Gastroesophageal sphincter (tissue), 4 donors: ENCODE measurements at places on chromosomes 13 and 19. TPM values are rescaled to one million over a fixed set of nuclear protein-coding genes. Genes with fewer than 3 reads are reported as not detected.
A peak's percentile ranks its signal among the peaks of the same experiment; 100 is the strongest.

TBCB gene
- total RNA-seq, result 178 TPM

KCNC3 gene
- total RNA-seq, result 0.67 TPM

SERPINE3 gene
- total RNA-seq, result not detected

NR2C2AP gene
- total RNA-seq, result 16.7 TPM

DACH1 gene
- total RNA-seq, result 1.1 TPM

KLK4 gene
- not detected for total RNA-seq

KRTDAP gene
- not detected for total RNA-seq

DNA sequence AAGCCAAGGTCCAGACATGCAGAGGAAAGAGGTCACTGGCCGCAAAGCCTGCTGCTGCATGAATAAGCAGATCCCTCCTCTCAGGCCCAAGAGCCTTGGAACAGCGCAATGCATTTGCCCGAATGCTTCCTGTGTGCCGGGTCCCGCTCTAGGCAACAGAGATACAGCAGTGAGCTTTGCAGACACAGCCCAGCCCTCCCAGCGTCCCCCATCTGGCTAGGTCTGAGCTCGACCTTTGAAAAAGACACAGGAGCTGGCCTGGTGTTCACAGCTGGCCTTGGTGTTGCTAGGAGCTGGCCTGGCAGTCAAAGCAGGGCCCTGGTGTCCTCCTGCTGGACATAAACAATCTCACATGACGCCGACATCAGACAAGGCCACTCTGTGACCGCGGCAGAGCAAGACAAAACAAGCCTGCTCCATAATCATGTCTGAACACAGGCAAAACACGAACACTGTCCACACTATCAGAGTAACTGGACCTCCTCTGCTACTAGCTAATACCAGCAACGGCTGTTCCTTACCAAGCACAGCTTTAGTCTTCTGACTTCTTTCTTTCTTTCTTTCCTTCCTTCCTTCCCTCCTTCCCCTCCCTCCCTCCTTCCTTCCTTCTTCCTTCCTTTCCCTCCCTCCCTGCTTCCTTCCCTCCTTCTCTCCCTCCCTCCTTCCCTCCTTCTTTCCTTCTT, 5.7 kb upstream of the PEX11G start:
- ATAC-seq, result peak; percentile 55

DNA sequence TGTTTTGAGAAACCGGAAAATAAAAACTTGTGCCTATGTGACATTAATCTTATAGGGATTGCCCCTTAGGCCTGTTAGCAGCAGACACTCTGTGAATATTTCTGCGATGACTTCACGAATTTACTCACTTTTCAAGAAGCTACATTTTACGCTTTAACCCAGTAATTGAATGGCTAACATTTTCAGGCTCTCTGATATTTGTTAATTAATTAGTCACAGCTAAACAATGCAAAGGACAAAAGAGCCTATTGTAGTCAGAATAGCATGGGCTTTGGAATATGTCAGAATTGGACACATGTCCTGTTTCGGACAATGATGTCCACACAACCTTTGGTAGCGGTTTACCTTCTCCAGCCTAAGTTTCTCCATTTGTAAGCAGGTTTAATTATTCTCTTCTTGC, 506.6 kb downstream of the EFNB2 start:
- ATAC-seq, result no peak

- ATAC-seq, result no peak
These were observed 537.4 kb downstream of the SLITRK6 start for GRCh38 chr13:85261757-85262346.

DNA sequence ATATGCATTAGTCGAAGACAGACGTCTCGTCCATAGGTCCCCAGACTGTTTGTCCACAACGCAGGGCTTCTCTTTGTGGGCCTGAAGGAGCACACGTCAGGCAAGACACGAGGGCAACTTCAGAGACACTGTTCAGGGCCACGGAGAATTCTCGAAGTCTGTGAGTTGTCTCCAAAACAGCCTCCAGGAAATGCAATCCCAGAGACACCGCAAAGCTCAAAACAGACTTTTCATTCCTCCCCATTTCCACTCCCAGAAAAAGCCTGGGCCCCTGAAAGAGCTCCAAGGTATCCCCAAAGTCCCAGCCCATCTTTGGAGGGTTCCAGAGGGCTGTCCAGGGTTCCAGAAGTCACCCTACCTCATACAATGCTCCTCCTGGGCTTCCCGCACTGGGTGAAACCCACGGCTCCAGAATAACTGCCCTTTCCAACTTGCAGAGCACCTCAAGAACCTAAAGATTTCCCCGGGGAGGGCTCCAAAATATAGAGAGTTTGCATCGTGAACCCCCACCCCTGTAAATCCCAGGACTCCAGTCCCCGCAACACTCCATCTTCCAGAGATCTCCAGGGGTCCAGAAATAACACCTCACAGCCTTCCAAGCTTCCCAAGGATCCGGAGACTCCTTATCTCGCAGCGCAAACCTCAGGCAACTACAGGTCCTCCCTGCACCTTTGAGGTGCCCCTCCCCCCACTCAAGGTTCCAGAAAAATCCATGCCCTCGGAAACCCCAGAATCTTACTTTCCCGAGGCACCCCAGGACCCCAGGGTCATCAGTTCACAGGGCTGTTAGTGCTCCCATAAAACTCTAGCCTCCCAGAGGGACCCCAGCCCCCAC, 687 bp upstream of the FTL start:
- no peak for ATAC-seq

GRCh38 chr19:49836176-49837008, 14.6 kb upstream of the PTOV1 start:
- ATAC-seq, result no peak

GRCh38 chr19:15170345-15170744, 30.4 kb downstream of the NOTCH3 start:
- ATAC-seq, result no peak

DNA sequence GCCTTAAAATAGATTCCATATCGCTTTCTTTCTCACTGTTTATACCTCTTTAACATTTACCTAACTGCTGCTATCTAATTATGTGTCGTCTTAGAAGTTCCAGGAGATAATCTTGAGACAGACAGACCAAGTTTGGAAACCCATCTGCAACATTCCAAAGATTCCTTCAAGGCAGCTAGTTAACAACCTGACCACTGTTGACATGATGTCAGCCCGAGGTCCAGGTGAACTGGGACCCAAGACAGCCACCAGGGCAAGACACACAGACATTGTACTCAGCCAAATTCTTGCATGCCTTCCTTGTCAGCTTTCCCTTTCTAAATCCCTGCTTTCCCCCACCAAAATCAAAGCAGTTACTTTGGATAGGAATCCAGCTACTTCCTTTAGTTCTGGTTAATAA, 1476.5 kb upstream of the PRR20A start:
- no peak for ATAC-seq

- no peak for ATAC-seq
These were observed 53.1 kb downstream of the KL start for GRCh38 chr13:33069365-33069764.

DNA sequence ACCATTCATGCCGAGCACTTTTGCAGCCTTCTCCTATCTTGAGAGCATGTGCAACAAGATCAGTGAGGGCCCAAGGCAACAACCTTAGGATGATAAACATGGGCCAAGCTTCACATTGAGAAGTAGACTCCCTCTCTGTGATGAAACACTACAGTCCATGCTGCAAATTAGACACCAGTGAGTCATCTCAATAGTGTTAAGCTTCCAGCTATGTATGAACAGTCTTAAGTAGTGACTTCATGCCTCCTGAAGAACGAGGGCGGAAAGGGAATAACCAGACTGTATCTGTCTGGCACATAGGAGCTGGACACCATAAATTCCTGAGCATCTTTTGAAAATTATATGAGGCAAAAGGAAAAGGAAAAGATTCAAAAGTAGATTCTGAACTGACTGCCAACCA, 309.9 kb upstream of the SLITRK1 start:
- ATAC-seq, result no peak

DNA sequence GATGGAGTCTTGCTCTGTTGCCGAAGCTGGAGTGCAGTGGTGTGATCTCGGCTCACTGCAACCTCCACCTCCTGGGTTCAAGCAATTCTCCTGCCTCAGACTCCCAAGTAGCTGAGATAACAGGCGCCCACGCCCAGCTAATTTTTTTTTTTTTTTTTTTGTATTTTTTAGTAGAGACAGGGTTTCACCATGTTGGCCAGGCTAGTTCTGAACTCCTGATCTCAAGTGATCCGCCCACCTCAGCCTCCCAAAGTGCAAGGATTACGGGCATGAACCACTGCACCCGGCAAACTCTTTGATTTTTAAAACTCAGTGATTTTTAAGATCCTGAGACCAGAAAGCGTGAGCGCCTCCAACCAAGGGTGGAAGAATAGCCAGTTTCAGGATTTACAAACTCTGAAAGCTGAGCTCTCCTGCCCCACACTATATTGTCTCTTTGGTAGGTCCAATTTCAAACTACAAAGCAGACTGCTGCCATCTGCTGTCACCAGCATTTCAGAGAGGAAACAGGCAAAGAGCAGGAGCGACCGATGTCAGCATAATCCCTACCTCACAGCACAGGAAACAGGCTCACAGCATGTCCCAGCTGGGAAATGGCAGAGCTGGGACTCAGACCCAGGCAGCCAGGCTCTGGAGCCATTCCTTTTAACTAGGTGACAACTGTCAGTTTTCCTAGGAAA, 9.2 kb downstream of the NOSIP start:
- ATAC-seq, result no peak

- peak; percentile 14 for ATAC-seq
These were observed 868 bp upstream of the EGLN2 start for GRCh38 chr19:40797963-40798682.

DNA sequence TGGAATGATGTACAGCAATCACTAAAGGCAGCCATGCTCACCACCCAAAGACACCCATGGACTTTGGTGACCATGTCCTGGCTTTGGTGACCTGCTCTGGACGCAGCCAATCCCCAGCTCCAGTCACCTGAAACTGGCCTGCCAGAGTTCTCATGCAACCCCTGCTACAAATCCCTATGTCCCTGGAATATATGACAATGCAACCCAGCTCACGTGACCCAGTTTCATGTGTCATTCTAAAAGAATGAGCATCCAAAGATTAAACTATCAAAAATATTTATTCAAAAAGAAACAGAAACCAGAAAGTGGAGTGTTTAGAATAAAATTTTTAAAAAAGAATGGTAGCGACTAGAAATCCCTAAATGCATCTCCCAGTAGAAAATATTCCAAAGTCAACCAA, 203.3 kb upstream of the IRS2 start:
- ATAC-seq, result no peak

DNA sequence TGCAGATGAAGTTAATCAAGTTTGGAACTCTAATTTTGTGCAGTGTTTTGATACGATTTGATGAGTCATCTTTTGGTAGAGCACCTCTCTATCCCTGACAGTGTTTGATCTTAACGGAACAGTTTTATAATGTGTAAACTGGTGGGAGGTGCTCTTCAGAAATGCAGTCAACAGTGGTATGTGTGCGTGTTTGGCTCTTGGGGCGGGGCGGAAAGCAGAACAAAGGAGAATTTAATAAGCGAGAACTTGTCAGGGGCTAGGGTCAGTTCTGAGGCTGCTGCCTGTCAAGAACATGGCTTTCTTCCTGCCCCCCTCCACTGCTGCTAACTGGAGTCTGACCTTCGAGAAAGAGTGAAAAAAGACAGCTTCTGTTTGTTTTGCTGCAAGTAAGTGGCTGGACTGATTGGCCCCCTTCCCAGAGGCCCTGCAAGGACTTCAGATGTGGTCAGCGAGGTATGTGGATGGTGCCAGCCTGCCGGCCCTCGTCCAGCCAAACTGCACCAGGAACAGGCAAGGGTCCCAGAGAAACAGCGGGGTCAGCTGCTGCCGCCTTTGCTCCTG, 40.8 kb downstream of the BBC3 start:
- peak; percentile 64 for ATAC-seq

- ATAC-seq, result no peak
These were observed 29.7 kb upstream of the FREM2 start for GRCh38 chr13:38657191-38657590.

DNA sequence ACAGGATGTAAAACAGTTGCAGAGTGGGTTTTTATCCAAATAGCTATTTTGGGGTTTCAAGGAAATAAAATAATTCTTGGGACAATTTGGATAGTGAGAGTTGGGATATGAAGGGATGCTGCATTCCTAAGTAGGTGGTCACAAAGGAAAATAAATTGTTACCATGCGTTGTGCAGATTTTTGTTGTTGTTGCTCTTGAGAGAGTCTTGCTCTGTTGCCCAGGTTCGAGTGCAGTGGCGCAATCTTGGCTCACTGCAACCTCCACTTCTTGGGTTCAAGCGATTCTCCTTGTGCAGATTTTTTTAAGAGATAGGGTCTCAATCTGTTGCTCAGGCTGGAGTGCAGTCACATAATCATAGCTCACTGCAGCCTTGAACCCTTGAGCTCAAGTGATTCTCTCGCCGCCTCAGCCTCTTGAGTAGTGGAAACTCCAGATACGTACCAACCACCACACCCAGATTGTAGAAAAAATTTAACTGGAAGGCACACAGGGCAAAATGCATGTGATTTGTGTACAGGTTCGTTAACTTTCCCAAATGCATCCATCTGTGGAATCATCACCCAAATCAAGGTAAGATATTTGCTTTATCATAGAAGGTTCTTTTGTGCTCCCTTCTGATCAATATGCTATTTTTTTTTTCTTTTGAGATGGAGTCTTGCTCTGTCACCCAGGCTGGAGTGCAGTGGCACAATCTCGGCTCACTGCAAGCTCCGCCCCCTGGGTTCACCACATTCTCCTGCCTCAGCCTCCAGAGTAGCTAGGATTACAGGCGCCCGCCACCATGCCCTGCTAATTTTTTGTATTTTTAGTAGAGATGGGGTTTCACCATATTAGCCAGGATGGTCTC, 16.0 kb downstream of the SLC1A5 start:
- no peak for ATAC-seq

- ATAC-seq, result peak; percentile 26
These were observed 8.7 kb upstream of the SMG9 start for GRCh38 chr19:43763473-43763939.

GRCh38 chr13:35888457-35888883, 242.7 kb downstream of the DCLK1 start:
- ATAC-seq, result no peak

DNA sequence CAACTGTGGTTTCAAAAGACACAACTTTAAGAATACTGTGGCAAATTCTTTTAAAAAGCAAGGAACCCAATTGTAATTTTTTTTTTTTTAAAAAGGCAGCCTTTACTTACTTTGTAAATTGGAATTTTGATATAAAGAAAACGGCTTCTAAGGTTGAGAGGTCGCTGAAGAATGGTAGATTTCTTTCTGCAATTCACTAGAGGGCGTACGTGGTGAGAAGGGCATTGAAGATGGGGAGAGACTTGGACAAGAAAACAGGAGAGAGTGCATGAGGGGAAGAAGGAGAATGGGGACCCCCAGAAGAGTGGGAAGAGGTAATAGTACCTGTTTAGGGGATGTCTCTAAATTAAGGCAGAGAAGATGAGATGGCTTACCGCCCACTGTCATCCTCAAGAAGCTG, 33.5 kb upstream of the PABPC3 start:
- ATAC-seq, result no peak
